Upper lobe of right lung (tissue), 1 donor: ENCODE measurements at places on chromosomes 5 and 9.

GRCh38 chr5:98771382-98772109 lies 1.9 kb upstream of the RGMB start:
- DNase-seq: no peak
- no peaks in the 10 kb centered on the region for H3K36me3 ChIP-seq
- H3K27ac ChIP-seq: peak overlapping the region; percentile 52
- H3K4me1 ChIP-seq: peaks cover 26% of the 10 kb centered on the region

DNA sequence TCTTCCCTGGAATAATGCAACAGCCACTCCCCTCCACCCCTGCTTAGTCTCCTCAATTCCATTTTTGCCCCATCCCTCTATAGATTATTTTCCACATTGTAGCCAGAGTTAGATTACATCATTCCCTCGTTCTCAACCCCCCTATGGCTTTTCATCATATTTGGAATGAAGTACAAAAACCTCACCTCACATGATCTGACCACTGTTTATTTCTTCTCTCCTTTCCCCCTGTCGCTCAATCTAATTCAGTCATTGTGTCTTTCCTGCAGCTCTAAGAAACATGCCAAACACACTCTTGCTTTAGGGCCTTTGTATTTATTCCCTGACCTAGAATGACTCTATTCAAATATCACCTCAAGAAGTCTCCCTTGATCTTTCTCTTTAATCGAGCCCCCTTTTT lies 22.6 kb upstream of the HK3 start:
- no peak overlapping the region for H3K27ac ChIP-seq
- H3K27me3 ChIP-seq: no peaks in the 10 kb centered on the region
- no peak overlapping the region for H3K4me3 ChIP-seq
- no peak for DNase-seq
- no peaks in the 10 kb centered on the region for H3K4me1 ChIP-seq
- peaks cover 14% of the 10 kb centered on the region for H3K36me3 ChIP-seq

GRCh38 chr9:126545106-126545505 lies 68.6 kb upstream of the LMX1B start:
- H3K4me1 ChIP-seq: no peaks in the 10 kb centered on the region
- peak; percentile 32 for DNase-seq
- no peak overlapping the region for H3K4me3 ChIP-seq
- no peak overlapping the region for H3K27ac ChIP-seq

DNA sequence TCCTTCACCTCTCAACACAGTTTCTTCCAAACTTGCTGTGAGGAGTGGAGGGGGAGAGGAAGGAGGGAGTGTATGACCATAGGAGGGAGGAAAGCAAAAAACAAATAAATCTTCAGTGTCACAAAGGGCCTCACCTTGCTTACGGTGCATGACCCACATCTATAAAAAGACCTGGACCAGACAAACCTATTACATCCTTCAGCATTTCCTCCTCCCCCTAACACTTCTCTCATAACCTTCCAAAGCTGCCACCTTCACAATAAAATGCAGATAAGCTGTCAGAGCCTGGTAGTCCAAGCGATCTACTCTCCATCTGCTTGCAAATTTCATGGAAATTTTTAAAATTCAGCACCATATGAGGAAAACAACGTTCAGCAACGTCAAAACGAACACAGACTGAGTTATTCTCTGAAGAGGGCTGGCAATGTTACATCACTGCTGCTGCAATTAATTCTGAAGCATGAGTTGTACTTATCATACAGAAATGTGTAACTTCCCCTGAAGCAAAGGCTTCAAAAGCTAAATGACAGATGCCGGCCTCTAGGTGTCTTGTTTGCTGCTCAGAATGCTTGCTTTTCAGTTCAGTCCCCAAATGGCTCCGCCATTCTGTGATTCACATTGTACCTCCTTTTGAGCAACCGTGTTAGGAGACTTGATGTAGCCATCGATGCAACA lies 62.9 kb downstream of the EFNA5 start:
- H3K4me1 ChIP-seq: no peaks in the 10 kb centered on the region
- H3K27ac ChIP-seq: no peak overlapping the region

DNA sequence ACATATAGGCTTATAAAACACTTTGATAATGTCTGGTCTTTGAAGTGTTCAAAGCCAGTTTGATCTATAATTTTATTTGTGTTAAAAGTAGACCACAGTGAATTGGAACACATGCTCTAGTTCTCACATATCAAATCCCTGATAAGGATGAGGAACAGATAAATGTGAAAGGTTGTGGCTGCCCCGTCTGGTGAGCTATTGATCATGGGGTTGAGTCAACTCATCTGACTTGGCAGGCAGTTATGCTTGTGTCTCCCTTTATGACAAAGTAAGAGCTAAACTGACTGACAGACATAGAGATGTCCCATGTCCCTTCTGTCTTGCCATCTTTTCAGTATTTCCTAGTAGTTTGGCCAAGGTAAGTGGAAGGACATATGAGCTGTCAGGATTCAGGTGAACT lies 2.9 kb upstream of the ERMP1 start:
- no peak overlapping the region for H3K4me3 ChIP-seq
- H3K27ac ChIP-seq: no peak overlapping the region
- H3K27me3 ChIP-seq: no peaks in the 10 kb centered on the region
- H3K4me1 ChIP-seq: peaks cover 16% of the 10 kb centered on the region
- DNase-seq: no peak
- peaks cover under 1% of the 10 kb centered on the region for H3K36me3 ChIP-seq

DNA sequence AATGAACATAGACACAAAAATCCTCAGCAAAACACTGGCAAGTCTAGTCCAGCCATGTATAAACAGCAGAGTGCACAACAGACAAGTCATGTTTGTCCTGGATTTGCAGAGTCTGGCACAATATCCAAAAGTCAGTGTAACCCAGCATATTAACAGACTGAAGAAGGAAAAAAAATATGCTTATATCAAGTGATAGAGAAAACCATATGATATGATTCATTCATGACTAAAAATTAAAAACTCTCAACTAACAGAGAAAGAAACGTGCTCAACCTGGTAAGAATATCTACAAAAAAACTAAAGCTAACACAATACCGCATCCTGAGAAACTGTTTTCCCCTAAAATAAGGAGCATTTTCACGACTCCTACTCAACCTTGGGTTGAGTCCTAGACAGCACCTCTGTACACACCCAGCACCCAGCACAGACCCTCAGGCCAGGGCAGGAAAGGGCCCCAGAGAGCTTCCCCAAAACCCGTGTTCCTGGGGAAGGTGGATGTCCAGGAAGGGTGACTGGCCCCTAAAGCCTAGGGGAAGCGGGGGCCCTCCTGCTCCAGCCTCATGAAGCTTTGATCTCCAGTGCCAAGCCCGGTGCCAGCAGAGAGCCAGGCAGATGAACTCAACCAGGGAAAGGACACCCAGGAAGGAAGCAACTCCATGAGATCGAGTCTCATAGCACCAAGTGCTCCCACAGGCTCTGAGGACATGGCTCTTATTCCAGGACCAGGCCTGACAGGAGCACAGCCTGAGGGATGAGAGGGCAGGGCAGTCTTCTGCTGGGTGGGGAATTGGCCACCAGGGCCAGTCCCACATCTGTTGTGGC lies 38.9 kb downstream of the ADAMTS2 start:
- no peaks in the 10 kb centered on the region for H3K4me1 ChIP-seq
- H3K27me3 ChIP-seq: no peaks in the 10 kb centered on the region
- DNase-seq: peak; percentile 58
- H3K4me3 ChIP-seq: no peak overlapping the region
- H3K27ac ChIP-seq: no peak overlapping the region

- peak overlapping the region; percentile 48 for H3K27ac ChIP-seq
- peaks cover 27% of the 10 kb centered on the region for H3K4me1 ChIP-seq
- no peak for DNase-seq
- peak overlapping the region; percentile 28 for H3K4me3 ChIP-seq
- H3K27me3 ChIP-seq: no peaks in the 10 kb centered on the region
- peaks cover 3% of the 10 kb centered on the region for H3K36me3 ChIP-seq
Measured at GRCh38 chr9:35073279-35073612, 821 bp upstream of the VCP start.

DNA sequence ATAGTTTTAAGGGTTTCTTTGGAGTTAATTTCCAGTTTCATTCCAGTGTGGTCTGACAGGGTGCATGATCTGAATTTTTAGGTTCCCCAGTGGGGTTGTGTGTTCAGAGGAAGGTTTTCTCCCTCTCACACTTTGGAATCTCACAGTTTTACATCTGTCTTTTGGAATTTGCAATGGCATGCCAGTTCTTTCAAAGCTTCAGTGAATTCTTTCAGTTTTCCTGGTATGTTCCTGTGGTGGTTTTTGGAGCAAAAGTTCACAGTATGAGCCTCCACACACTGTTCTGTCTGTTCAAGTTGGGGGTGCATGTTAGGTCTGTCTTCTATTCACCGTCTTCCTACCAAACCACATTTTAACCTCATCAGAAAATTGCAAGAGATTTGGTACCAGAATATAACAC lies 624.2 kb downstream of the KCTD16 start:
- no peak overlapping the region for H3K27ac ChIP-seq
- no peaks in the 10 kb centered on the region for H3K27me3 ChIP-seq
- H3K4me3 ChIP-seq: no peak overlapping the region

DNA sequence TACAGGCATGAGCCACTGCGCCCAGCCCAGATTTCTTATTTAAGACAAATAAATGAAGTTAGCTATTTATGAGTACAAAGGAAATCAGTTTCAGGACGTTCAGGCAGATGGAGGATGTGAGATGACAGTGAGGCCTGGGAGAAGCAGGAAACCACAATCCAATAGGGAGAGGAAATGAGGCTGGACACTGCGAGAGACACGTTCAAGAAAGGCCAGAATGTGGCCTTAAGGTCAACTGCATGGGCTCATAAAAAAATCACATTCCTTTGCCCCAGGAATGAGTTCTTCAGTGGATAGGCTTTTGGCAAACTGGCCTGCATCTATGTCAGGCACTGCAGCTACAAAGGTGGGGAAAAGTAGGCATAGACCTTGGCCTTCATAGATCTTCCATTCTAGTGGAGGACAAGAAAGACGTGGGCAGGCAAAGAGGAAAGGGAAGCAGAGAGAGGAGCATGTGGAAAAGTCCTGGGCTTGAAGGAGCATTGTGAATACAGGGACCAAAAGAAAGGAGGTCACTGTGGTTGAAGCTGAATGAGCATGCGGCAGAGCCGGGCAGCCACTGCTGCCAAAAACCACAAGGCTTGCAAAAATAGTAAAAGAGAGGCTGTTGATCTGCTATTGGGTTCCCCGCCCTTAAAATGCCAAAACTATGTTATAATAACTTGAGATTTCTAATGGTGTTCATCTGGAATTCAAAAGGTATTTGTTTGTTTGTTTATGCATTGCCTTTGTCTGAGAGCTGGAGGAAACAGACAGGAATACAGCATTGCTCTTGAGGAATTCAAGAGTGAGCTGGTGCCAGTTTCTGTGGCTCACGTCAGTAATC lies 133.0 kb downstream of the GNA14 start:
- H3K27me3 ChIP-seq: no peaks in the 10 kb centered on the region
- H3K36me3 ChIP-seq: no peaks in the 10 kb centered on the region
- peak overlapping the region; percentile 3 for H3K27ac ChIP-seq
- H3K4me1 ChIP-seq: peaks cover 23% of the 10 kb centered on the region
- H3K4me3 ChIP-seq: no peak overlapping the region

GRCh38 chr9:116264361-116264760 lies 110.8 kb downstream of the PAPPA start:
- no peaks in the 10 kb centered on the region for H3K36me3 ChIP-seq
- no peak for DNase-seq
- H3K27ac ChIP-seq: no peak overlapping the region
- H3K4me3 ChIP-seq: no peak overlapping the region

DNA sequence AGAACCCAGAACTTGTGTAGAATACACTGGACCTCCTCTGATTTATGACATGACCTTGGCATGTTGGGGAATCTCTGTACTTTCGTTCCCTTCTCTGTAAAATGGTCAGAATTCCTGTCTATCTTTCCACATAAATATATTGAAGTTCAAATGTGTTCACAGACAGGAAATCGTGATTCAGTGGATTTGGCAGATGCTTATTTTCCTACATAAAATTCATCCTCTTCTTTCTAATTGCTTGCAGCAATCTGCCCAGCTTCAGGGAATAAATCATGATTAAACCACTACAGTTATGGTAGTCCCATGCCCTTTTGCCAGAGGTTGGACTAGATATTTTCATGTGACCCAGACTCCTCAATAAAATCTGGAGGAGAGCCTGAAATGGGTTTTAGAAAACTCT lies 52.1 kb upstream of the ARL15 start:
- H3K4me1 ChIP-seq: no peaks in the 10 kb centered on the region
- no peak for DNase-seq
- no peak overlapping the region for H3K27ac ChIP-seq
- no peaks in the 10 kb centered on the region for H3K36me3 ChIP-seq
- no peak overlapping the region for H3K4me3 ChIP-seq

GRCh38 chr5:168152660-168153059 lies 138.8 kb upstream of the WWC1 start:
- H3K27me3 ChIP-seq: no peaks in the 10 kb centered on the region
- no peaks in the 10 kb centered on the region for H3K36me3 ChIP-seq
- no peaks in the 10 kb centered on the region for H3K4me1 ChIP-seq
- DNase-seq: no peak
- no peak overlapping the region for H3K4me3 ChIP-seq

GRCh38 chr5:103829585-103829984 lies 267.0 kb upstream of the NUDT12 start:
- H3K4me1 ChIP-seq: no peaks in the 10 kb centered on the region
- H3K4me3 ChIP-seq: no peak overlapping the region
- no peaks in the 10 kb centered on the region for H3K36me3 ChIP-seq
- DNase-seq: no peak
- no peak overlapping the region for H3K27ac ChIP-seq

GRCh38 chr5:94181895-94182294 lies 436.5 kb downstream of the KIAA0825 start:
- no peak overlapping the region for H3K27ac ChIP-seq
- no peak overlapping the region for H3K4me3 ChIP-seq
- no peaks in the 10 kb centered on the region for H3K27me3 ChIP-seq
- no peaks in the 10 kb centered on the region for H3K36me3 ChIP-seq

DNA sequence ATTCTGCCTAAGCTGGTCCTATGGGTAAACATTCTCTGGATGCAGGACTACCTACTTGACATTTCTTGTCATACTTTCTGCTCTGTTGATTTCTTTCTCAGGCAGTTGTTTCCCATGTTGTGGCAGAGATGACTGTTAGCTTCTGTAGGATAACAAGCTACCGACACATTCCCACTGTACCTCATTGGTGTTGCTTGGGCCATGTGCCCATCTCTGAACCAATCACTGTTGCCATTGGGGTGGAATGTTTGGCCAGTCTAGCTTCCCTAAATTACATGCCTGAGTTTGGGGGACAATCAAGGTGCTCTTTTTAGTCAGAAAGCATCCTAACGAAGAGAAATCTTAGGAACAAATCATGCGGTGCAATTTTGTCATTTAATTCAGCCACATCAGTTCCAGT lies 212.0 kb downstream of the KDM4C start:
- H3K27me3 ChIP-seq: no peaks in the 10 kb centered on the region
- H3K27ac ChIP-seq: no peak overlapping the region
- no peaks in the 10 kb centered on the region for H3K4me1 ChIP-seq
- no peaks in the 10 kb centered on the region for H3K36me3 ChIP-seq
- no peak for DNase-seq

DNA sequence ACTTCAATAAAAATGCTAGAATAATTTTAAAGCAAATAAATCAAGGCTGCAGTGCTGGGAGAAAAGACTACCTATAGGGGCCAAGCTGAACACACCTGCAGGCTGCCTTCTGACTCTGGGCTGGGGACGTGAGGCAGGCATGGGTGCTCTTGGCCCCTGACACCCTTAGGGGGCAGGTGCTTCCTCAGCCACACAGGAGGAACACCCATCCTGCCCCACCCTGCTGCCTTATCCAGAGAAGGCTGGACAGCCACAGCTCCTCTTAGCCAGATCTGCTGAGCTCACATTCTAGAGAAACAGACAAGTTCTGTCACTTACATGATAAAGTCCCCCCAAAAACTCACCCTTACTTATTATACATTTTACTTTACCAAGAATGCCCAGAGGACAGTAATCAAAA lies 6.6 kb upstream of the LMX1B start:
- peaks cover 58% of the 10 kb centered on the region for H3K27me3 ChIP-seq
- H3K36me3 ChIP-seq: no peaks in the 10 kb centered on the region
- H3K27ac ChIP-seq: no peak overlapping the region
